Brain pericyte (primary cell): ENCODE measurements at places on chromosomes 12 and 14.
A peak's percentile ranks its signal among the peaks of the same experiment; 100 is the strongest.

- DNase-seq = no peak
These were observed 78.5 kb upstream of the FZD10 start for GRCh38 chr12:130083734-130084133.

- DNase-seq = no peak
These were observed 42.1 kb upstream of the RNASE3 start for GRCh38 chr14:20848955-20849570.

GRCh38 chr14:74571901-74572725 lies 39.9 kb downstream of the LTBP2 start:
- DNase-seq = peak; percentile 86

DNA sequence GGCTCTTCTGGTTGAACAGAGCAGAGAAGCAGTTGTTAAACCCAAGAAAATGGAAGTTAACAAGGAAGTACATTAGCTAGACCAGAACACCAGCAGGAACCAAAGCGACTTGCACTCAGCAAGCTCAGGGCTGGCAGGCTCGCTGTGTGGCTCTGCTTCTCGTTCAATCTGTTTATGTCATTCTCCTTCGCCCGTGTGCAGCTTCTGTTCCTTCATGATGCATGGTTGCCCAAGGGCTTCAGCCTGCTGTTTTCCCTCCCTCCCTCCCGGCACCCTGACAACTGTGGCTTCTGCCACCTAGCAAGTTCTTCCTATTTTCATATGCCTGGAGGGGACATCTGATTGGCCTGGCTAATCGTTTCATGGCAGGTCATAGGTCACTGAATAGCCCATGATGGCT lies 25.3 kb downstream of the PIGH start:
- no peak for DNase-seq

DNA sequence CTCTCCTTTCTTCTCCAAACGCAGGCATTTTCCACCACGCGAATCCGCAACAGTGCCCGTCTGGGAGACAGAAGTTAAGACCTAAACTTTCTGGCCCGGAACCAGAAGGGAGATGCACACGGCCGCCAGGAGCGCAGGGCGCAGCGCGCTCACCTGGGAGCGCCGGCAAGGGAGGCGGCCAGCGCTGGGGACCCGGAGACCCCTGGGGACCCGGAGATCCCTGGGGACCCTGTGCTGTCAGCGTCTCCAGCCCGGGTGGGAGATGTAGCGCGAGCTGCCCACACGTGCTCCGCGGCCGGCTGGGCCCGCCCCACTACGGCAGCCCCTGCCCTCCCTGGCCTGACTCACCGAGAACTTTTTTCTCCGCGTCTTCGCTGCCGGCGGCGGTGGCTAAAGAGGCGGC lies 620 bp downstream of the YBX3 start:
- DNase-seq = no peak

- DNase-seq = no peak
These were observed 208.1 kb downstream of the PTPRO start for GRCh38 chr12:15530361-15530760.

DNA sequence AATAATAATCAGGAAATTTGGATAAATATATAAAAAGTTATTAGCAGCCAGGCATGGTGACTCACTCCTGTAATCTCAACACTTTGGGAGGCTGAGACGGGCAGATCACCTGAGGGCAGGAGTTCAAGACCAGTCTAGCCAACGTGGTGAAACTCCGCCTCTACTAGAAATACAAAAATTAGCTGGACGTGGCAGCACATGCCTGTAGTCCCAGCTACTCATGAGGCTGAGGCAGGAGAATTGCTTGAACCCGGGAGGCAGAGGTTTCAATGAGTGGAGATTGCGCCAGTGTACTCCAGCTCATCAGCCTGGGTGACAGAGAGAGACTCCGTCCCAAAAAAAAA lies 64.5 kb downstream of the SYT1 start:
- DNase-seq = no peak

- DNase-seq = peak; percentile 65
These were observed at the start of gene CCNB1IP1 for GRCh38 chr14:20332788-20333493. TSS of gene CCNB1IP1 (minus strand) at chr14:20333279. CDS start at chr14:20316523, 16,756 bp downstream.

DNA sequence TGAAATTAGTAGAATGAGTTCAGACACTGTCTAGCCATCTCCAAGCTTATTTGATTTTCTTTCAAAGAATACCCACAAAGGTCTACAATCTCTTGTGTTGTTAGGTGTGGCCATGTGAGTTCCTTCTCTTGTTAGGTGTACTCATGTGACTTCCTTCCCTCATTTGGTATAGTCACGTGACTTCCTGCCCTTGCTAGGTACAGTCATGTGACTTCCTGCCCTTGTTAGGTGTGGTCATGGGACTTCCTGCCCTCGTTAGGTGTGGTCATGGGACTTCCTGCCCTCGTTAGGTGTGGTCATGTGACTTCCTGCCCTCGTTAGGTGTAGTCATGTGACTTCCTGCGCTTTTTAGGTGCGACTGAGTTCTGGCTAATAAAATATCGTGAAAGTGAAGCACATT lies 179.6 kb downstream of the TMX1 start:
- no peak for DNase-seq

GRCh38 chr12:14403711-14404196 lies 38.3 kb downstream of the ATF7IP start:
- DNase-seq = peak; percentile 74

- no peak for DNase-seq
These were observed 165.4 kb downstream of the GCH1 start for GRCh38 chr14:54737132-54737711.

GRCh38 chr12:7638760-7639555 lies 26.8 kb downstream of the APOBEC1 start:
- peak; percentile 45 for DNase-seq

- no peak for DNase-seq
These were observed 99.6 kb upstream of the FOXG1 start for GRCh38 chr14:28666961-28667360.

GRCh38 chr12:112828541-112828940 lies 37.0 kb downstream of the RPH3A start:
- DNase-seq = no peak

DNA sequence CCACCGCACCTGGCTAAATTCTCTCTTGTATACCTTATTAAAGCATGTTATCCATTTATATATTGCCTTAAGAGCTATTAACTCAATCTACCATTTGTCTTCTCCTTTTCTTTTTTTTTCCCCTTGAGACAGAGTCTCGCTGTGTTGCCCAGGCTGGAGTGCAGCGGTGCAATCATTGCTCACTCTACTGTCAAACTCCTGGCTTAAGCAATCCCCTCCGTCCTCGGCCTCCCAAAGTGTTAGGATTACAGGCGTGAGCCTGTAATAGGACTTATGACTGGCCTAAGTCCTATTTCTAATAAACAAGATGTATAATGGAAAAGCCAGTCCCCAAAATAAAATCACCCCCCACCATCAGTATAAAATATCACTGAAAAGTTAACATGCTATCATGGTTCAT lies 14.4 kb downstream of the SNX6 start:
- DNase-seq = no peak

DNA sequence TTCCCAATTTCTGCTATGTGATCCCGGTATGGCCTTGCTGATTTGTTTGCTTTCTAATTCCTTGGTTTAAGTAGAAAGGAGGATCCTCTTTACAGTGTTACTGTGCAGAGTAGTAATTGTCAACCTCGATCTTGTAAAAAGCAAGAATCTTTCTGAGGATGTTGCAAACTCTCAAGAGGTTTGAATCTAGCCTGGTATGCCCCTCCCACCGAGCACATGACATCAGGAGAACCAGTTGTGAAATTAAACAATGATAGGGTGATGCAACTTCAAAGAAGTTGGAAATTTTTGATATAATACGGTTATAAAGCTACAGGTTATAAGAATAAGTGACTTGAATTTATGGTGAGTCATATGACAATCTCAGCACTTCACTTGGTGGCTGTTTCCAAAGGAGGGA lies 35.0 kb upstream of the FUT8 start:
- DNase-seq = no peak

DNA sequence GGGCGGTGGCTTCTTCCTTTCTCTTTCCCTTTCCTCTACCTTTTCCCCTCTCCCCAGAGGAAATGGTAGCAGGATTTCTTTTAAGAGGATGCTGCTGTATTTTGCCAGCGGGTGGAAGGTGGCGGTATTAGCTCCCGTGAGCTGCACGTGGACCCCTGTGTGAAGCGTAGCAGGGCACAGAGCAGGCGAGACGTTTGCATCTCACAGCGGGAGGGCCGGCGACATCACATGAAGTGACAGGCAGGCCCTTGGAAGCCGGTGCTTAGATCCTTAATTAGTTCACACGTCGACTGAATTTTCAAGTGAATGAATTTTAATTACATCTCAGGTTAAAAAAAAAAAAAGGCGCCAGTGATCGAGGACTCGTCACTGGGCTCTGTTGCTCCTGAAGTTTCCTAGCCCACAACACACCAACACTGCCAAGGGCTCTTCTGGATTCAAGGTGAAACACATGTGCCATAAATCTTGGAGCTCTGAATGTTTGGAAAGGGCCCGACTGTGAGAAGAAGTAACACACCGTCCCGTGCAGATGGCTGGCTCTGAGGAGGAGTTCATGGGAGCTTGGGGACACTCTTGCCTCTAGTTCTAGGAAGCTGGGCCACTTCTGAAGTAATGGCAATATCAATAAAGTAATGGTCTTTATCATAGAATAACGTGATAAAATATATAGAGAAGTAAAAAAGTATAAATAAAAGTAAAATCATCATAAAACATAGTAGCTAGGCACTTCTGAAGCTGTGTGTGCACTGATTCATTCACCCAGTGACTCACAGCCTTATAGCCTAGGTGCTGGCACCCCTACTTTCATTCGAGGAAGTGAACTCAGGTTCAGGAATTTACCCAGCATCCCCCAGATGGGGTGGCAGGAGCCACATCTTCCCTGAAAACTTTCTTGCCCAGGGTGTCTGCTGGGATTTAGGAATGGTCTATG lies 75.3 kb downstream of the AACS start:
- DNase-seq = no peak

GRCh38 chr12:5969974-5970690 lies 25.1 kb upstream of the ANO2 start:
- DNase-seq = no peak

DNA sequence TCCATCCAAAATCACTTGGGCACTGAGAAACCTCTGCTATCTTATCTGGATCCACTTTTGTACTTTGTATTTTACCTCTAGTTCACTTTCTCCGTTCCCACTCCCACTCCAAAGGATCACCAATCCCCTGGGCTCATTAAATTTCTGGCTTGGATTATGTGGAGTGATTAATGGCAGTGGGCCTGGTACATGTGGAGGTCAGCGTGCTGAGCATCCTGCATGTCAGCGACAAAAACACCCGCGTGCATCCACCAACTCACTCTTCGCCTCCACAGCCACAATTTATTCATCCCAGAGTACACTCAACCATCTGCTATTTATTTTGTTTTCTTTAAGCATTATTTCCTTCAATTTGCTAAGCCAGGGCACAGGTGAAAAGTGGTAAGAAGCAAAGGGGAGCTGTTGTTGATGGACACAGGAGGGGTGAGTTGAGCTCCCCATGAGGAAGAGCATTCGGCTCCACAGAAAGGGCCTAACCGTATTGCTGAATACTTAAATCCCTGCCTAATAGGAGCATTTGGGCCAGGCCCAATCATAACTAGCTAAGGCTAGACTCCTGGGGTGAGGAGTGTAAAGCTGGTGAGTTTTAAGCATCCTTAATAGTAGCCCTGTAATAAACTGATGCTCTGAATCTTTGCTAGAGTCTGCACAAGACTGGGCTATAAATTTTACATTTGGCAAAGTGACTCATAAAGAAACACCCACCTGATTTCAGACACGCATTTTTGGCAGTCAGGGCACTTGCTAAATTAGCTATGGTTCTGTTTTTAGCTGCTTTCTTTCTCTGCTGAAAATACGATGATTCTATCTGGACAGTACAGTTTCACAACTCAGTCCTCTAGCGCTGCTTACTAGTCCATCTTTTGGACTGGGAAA lies 137.8 kb downstream of the SLC25A21 start:
- peak; percentile 37 for DNase-seq

GRCh38 chr12:116246490-116247179 lies 30.9 kb downstream of the MED13L start:
- no peak for DNase-seq

DNA sequence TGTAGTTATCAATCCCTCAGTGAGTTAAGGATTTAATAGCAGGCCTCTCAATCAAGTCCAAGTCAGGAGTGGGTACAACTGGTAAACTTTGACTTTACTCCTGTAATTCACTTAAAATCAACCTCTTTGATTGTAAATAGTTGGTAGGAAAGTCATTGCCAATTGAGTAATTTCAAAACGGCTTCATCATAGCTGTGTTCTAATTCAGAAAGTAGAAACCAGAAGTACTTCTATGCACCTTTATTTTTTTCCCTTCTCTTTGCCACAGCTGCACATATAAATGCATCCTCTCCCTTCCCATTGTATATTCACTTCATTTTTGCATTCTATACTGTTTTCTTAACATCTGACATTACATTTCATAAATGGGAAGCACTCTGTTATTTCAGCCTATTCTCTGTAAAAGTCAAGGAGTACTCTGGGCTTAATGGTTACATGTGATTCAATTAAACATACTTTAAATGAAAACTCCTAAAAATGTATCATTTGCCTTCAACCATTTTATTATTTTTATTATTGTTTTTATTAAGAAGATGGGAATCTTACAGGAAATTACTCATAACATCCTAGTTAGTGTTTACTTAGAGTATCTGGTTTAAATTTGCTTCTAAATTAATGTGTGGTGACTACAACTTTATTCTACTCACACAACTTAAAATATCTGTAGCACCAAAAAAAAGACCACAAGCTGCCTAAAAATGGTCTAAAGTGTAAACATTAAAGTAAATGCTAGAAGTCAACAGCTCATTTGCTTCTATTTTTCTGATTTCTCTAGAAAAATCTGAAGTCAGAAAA lies 171.2 kb downstream of the CEP128 start:
- DNase-seq = no peak

- DNase-seq = no peak
These were observed 102.9 kb upstream of the ABCD2 start for GRCh38 chr12:39722504-39722903.

DNA sequence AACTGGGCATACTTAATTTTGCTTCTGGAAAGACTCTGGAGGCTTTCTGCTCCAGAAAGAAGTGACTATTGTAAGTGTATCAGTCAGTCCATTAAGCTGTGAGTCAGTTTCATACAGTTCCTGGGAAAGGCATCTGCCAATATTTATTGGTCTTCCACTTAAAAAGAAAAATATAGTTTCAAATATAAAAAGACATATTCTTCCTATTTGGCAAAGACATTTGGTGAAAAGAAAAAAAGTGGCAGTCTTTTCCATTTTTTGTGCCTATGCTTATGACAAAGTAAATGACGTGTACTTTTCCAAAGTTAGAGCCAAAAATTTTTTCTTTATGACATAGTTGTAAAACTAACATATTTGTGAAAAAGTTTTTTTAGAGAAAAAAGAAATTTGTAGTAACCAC lies 12.3 kb downstream of the TMEM30B start:
- no peak for DNase-seq

GRCh38 chr12:120231316-120232011 lies 30.6 kb upstream of the RPLP0 start:
- no peak for DNase-seq

DNA sequence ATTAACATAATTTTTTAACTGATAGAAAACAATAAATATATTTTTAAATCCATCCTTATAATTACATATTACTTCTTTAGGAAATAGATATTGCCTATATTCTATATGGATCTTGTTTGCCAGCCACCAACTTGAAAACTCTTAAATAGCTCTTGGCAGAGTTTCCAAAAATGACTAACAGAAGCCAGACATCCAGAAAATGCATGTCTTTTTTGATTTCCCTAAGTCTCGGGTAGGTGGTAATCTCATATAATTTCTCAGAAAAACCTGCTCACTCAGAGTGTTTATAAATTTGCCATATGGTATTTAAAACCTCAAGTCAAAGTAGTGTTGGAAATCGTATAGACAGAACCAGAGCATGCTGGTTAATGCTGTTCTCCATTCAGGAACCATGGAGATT lies 360.4 kb upstream of the FOXG1 start:
- DNase-seq = no peak
